ENCODE measurements at places on chromosomes 12 and 14. TPM values are rescaled to one million over a fixed set of nuclear protein-coding genes. Genes with fewer than 3 reads are reported as not detected.

PRKD1 gene
- 10.4 TPM for polyA plus RNA-seq

ABCD2 gene
- 0.46 TPM for polyA plus RNA-seq

SLC7A7 gene
- polyA plus RNA-seq, result 2.7 TPM

PRICKLE1 gene
- polyA plus RNA-seq, result 2.9 TPM

FERMT2 gene
- polyA plus RNA-seq, result 26.0 TPM

PLEKHD1 gene
- 0.27 TPM for polyA plus RNA-seq

ATL1 gene
- 38.7 TPM for polyA plus RNA-seq

SEC23A gene
- polyA plus RNA-seq, result 11.4 TPM

SIX6 gene
- 5.2 TPM for polyA plus RNA-seq

P2RX7 gene
- 4.8 TPM for polyA plus RNA-seq

WNT1 gene
- polyA plus RNA-seq, result not detected

SDR9C7 gene
- not detected for polyA plus RNA-seq

ULK1 gene
- 32.7 TPM for polyA plus RNA-seq

LRFN5 gene
- 3.1 TPM for polyA plus RNA-seq

TCP11L2 gene
- polyA plus RNA-seq, result 3.6 TPM

FAM90A1 gene
- 0.29 TPM for polyA plus RNA-seq

DPY19L2 gene
- polyA plus RNA-seq, result 3.7 TPM

LYZ gene
- polyA plus RNA-seq, result 2.7 TPM

KRT72 gene
- polyA plus RNA-seq, result not detected

KIF21A gene
- 10.6 TPM for polyA plus RNA-seq

KICS2 gene
- polyA plus RNA-seq, result 3.2 TPM

FAM222A gene
- 27.7 TPM for polyA plus RNA-seq

RBM19 gene
- polyA plus RNA-seq, result 9.1 TPM

TRIM9 gene
- 51.7 TPM for polyA plus RNA-seq

TAS2R42 gene
- polyA plus RNA-seq, result not detected

OLR1 gene
- polyA plus RNA-seq, result 0.88 TPM

RERGL gene
- polyA plus RNA-seq, result 1.6 TPM

BICDL1 gene
- 22.9 TPM for polyA plus RNA-seq

DIO2 gene
- 1.4 TPM for polyA plus RNA-seq

GPRC5A gene
- 0.24 TPM for polyA plus RNA-seq
